ENCODE measurements at places on chromosomes 4 and X.

GRCh38 chrX:129524250-129524850 lies 1.1 kb upstream of the SMARCA1 start:
- no peak for DNase-seq

GRCh38 chr4:157389741-157390140 lies 169.2 kb downstream of the GRIA2 start:
- no peak for DNase-seq

DNA sequence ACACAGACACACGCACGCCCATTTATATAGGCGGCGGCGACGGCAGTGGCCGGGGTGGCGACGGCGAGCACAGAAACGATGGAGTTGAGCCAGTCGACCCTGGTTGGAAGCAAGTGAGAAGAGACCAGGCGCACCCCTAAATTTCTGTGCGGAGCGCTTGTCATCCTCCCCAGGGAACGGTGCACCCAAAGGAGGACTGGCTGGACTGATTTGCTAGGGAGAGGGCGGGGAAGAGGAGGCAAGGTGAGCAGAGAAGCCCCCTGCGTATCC lies 302 bp downstream of the NHS start:
- DNase-seq, result no peak

- no peak for DNase-seq
These were observed 179.9 kb downstream of the KCNIP4 start for GRCh38 chr4:21768349-21769310.

DNA sequence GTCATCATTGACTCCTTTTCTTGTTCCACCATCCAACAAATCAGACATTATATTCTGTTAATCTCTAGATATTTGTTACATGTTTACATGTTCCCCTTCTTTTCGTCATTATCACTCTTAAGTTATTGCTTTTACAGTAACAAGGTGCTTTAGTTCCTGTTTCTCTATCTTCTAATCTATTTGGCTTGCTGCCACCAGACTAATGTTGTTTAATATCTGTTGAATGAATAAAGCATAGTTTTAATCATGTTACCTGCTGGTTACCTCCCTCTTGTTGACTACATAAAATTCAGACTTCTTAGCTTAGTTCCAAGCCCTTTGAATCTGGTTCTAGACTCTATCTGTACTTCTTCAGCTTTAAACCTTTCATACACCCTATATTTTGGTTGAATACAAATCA lies 129.8 kb upstream of the TRIM2 start:
- DNase-seq, result no peak

- DNase-seq, result peak; percentile 48
These were observed 28.4 kb upstream of the WFS1 start for GRCh38 chr4:6241062-6241845.

DNA sequence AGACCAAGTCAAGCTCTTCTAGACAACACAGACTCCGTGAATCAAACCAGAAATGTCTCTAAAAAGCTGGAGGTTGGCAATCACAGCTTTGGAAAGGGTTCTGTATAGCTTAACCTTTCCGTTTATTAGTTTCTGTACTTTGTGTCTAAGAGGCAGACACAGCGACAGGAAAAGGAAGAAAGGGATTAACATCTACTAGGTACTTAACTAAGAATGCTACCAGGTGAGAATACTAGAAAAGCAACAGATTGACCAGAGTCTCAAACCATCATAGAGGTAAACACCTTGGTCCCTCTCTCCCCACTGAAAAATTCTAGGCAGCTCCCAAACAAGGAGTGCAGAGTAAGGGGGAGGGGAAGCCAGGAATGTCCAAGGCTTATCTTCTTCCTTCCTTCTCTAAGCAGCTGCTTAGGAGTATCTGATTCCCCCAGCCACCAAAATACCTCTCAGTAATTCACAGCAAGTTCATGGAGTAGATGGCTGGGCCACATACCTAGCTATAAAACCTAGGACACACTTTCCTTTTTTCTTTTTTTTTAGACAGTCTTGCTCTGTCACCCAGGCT lies 80.8 kb downstream of the APBB2 start:
- no peak for DNase-seq

- no peak for DNase-seq
These were observed 25.1 kb downstream of the RAB9B start for GRCh38 chrX:103806862-103807474.

DNA sequence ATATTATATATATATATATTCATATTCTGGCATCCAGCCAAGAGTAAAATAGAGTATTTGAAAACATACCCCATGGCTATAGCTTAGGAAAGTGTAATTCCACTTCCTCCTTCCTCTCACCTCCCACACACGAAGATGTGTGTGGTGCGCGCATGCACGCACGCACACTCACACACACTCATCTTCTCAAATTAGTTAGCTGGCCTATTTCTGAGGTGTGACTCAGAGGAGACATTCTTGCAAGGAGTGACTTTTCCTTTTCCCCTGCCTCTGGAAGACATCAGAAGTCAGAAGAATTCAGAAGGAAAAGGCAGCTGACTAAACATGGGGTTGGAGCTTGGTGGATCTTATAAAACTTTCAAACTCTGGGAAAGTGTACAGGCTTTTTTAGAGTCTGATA lies 8.8 kb downstream of the ENPEP start:
- no peak for DNase-seq

- DNase-seq, result no peak
These were observed 17.4 kb upstream of the FAM47E start for GRCh38 chr4:76233967-76234678.

DNA sequence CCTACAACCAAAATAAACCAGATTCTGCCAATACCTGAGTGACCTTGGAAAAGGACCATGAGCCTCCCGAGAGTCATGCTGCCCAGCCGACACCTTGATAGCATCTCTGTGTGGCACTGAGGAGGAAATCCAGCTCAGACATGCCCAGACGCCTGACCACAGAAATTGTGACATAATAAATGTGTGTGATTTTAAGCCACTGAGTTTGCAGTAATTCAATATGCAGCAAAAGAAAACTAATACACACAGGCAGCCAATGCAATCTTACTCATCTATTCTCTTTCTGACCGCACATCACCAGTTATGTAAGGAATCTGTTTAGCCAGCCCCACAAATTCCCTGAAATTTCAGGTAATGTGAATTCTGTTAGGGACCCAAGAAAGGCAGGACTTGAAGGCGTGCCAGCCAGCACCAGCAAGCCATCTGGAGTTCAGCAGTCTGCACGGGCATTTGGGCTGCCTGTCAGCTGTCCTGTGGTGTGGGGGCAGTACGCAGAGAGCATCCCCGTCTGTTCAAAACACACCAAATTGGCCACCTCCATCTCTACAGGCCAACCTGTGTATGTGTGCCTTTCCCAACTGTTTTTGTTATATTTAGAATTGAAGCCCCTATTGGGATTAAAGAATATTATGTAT lies 176.4 kb downstream of the NLGN4X start:
- DNase-seq, result no peak

GRCh38 chr4:6594826-6595355 lies 19.9 kb downstream of the MAN2B2 start:
- no peak for DNase-seq

DNA sequence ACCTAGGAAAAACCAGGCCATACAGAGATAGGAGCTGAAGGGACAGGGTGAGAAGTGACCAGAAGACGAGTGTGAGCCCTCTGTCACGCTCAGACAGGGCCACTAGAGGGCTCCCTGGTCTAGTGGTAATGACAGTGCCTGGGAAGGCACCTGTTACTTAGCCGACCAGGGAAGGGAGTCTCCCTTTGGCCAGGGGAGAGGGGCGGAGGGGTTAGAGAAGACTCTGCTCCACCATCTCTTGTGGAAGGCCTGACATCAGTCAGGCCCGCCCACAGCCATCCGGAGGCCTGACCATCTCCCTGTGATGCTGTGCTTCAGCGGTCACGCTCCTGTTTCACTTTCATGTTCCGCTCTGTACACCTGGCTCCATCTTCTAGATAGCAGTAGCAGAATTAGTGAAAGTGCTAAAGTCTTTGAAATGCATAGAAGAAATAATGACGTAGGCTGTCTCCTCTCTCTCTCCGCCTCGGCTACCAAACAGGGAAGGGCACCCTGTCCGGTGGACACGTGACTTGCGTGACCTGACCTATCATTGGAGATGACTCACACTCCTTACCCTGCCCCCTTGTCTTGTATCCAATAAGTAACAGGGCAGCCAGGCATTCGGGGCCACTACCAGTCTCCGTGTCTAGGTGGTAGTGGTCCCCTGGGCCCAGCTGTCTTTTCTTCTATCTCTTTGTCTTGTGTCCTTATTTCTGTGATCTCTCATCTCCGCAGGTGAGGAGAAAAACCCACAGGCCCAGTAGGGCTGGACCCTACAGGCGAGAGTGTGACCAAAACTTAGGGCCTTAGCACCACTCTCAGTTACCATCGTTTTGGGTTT lies 26.7 kb downstream of the HTT-AS start:
- DNase-seq, result peak; percentile 88

DNA sequence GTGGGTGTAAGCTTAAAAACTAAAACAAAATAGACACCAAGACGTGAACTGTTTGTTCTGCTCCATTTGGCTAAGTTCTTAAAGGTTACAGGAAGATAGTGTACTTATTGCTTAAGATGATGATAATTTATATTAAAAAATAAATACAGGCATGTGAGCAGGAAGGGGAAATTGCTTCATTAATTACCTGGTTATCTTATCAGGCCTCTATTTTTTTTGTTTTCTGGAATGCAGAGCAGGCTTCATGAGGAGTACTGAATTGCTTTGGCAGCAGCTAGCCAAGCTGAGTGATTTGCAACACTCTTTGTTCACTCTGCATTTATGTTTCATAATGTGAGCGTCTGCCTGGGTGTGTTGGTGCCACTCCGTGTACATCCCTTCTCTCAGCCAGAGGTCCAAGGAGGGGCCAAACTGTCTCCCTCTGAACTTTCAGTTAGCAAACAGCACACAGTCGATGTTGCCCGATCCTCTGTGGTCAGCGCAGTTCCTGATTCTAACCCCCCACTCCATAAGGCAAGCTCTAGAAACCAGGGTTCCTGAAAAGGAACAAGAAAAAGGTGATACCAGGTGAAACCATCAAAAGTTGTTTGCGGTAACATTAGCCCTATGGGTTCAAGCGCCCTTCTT lies 348.2 kb downstream of the SPRY1 start:
- no peak for DNase-seq

DNA sequence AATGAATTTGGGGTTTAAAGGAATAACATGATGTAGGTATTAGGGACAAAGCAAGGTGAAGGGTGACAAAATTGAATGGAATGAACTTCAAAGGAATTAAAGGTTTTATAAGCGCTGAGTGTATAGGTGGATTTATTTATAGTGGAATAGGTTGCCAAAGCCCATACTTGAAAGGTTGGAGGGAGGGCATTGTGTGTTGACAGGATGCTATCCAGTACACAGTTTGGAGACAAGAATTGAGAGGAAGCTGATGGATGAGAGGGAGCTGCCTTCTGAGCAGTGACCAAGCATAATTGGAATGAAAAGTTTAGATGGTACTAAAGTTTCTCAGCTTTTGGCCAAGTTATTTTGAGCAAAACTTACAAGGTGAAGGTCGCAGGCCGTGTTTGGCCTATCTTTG lies 52.6 kb upstream of the RAB33B start:
- DNase-seq, result no peak

DNA sequence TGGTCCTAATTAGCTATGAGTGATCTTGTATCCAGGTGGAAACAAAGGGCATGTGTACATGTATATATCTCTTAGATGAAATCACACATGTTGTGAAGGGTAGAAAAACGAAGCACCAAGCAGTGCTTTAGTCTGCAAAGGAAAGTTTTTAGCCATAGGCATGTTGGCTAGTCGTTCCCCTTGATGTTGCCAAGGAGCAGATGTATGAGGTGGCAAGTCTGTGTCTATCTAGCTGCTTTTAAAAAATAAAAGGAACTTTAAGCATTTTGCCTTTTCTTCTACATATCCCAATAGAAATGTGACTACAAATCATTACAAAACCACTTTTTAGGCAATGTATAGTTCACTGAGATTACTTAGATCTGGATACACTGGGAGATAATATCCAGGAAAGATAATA lies 63.1 kb downstream of the NSUN7 start:
- DNase-seq, result no peak

GRCh38 chrX:54979432-54979831 lies 14.6 kb downstream of the PFKFB1 start:
- DNase-seq, result no peak

GRCh38 chrX:119690921-119691716 lies 1.8 kb downstream of the SEPTIN6 start:
- peak; percentile 87 for DNase-seq
